ENCODE measurements at places on chromosomes 1 and 21. TPM values are rescaled to one million over a fixed set of nuclear protein-coding genes. Genes with fewer than 3 reads are reported as not detected.

Gene CAMK2N1
- total RNA-seq, result 0.29 TPM

DNA sequence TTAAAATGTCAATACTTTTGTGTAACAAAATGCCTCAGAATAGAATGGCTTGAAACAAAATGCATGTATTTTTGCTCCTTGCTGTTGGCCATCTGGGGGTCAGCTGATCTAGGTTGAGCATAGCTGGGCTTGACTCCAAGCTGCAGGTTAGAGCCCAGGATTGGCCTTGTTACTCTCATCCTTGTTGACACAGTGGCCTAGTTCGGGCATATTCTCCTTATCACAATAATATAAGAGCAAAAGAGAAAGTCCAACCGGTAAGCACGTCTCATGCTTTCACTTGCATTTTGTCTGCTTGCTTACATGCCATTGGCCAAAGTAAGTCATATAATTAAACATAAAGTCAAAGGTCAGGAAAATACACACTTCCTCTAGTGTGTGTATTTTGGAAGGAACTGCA is 456.2 kb downstream of the KCNT2 start:
- no peak overlapping the region for H3K4me3 ChIP-seq
- DNase-seq, result no peak
- no peaks in the 10 kb centered on the region for H3K27me3 ChIP-seq
- no peak overlapping the region for H3K27ac ChIP-seq
- H3K4me1 ChIP-seq, result no peaks in the 10 kb centered on the region

DNA sequence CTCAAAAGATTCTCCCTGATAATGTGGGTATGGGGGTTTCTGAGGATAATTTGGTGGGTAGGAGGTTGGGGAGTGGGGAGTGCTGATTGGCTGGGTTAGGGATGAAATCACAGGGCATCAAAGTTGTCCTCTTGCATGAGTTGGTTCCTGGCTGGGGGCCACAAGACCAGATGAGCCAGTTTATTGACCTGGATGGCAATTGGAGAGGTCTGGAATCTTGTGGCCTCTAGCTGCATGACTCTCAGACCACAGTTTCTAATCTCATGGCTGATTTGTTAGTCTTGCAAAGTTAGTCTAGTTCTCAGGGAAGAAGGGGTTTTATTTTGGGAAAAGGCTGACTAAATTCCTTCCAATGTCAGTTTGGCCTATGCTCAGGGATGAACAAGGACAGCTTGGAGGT is 3.3 kb upstream of the GBP1 start:
- H3K4me3 ChIP-seq, result no peak overlapping the region
- no peak for DNase-seq
- H3K27ac ChIP-seq, result peak overlapping the region; percentile 43
- H3K27me3 ChIP-seq, result no peaks in the 10 kb centered on the region
- H3K36me3 ChIP-seq, result peaks cover 17% of the 10 kb centered on the region

DNA sequence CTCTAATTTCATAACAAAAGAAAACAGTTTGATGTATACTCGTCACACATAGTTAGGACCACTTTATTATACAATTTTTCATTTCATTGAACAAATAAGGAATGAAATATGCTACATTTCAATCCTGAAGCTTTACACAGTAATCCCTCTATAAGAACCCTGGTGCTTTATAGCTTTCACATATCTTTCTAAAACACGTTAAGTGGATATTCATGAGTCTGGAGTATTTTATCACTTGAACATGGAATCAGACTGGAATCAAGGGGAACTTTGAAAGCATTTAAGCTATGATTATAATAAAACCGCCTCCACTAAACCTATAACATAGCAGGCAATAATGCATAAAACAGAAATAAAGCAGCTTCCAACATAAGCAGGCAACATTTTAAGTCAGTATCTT is 476.6 kb downstream of the COL11A1 start:
- H3K27ac ChIP-seq, result no peak overlapping the region
- no peaks in the 10 kb centered on the region for H3K4me1 ChIP-seq
- H3K36me3 ChIP-seq, result no peaks in the 10 kb centered on the region
- H3K27me3 ChIP-seq, result no peaks in the 10 kb centered on the region
- no peak overlapping the region for H3K4me3 ChIP-seq

DNA sequence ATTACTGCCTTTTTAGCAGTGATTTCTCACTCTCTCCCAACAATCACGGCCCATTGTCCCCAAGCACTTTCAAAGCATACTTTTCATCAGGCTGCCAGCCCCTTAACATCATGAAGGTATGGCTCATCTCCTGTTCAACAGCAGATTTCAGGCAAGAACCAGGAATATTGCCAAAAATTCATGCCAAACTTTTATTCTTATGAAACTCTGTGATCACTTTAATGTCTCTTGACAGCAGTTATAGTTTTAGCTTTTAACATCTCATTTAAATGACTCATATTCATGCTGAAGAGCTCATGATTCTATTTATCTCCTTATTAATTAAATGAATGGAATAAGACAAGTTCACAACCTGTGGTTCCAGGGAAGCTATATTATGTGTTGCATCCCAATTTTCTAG is 235.1 kb downstream of the GRIK1 start:
- H3K27me3 ChIP-seq, result no peaks in the 10 kb centered on the region
- no peak overlapping the region for H3K27ac ChIP-seq
- no peaks in the 10 kb centered on the region for H3K4me1 ChIP-seq
- no peak overlapping the region for H3K4me3 ChIP-seq
- DNase-seq, result no peak

Gene TTC4
- 21.6 TPM for total RNA-seq

Gene MCOLN3
- 1.6 TPM for total RNA-seq

- H3K4me1 ChIP-seq, result no peaks in the 10 kb centered on the region
- DNase-seq, result no peak
- no peak overlapping the region for H3K27ac ChIP-seq
- H3K4me3 ChIP-seq, result no peak overlapping the region
- H3K27me3 ChIP-seq, result no peaks in the 10 kb centered on the region
Observed at GRCh38 chr1:195898924-195899323, 709.3 kb downstream of the KCNT2 start.

DNA sequence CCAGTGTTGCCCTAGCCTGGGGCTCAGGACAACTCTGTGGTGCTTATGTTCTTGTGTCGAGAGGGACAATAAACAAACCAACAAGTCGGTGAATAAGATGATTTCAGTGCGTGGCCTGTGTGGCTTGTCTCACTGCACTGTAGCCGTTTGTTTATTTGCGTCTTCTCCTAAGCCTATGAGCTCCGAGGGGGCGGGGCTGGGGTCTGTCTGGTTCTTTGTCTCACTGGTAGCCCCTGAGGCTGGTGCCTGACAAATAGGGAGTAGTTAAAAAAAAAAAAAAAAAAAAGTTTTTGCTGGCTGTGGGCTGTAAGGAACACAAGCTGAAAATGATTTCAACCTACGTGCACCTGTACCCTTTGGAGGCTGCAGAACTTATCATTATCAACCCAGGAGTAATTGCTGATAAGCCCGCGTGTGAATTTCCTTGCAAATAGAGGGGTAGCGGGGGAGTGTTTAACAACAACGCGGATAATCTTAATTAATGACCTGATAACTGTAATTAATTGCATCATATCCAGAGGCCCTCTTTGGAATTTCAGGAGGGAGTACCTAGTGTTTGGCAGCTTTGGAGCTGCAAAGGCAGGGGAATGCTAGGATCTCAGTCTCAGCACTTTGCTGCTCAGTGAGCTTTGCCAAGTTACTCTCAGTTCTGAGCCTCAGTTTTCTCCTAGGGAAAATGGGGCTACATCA is 925 bp upstream of the ARHGEF10L start:
- peaks cover 32% of the 10 kb centered on the region for H3K27me3 ChIP-seq
- no peak overlapping the region for H3K27ac ChIP-seq
- no peak overlapping the region for H3K4me3 ChIP-seq
- DNase-seq, result no peak

- peaks cover 32% of the 10 kb centered on the region for H3K4me1 ChIP-seq
- no peak for DNase-seq
- H3K36me3 ChIP-seq, result peaks cover 13% of the 10 kb centered on the region
Observed at GRCh38 chr1:54318246-54318814, 87.9 kb downstream of the SSBP3 start.

DNA sequence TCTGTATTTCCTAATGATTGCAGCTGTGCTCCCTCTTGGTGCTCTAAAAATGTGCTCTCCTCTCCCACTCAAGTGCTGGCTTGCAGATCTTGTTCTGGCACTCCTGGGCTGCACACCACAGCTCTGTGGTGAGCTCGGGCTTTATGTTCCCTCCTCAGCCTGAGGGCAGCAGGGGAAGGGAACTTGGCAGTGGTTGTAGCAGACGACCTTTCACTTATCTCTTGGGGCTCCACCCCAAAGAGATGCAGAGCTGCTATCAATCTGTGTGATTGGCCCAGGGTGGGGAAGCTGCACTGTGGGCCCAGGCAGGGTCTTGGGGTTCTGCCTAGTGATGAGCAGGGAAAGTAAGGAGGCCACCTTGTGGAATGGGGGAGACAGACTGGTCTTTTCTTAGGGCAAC is 143.5 kb upstream of the GORAB start:
- H3K27me3 ChIP-seq, result no peaks in the 10 kb centered on the region
- DNase-seq, result no peak
- no peaks in the 10 kb centered on the region for H3K36me3 ChIP-seq
- no peaks in the 10 kb centered on the region for H3K4me1 ChIP-seq
- H3K4me3 ChIP-seq, result no peak overlapping the region

- no peak overlapping the region for H3K27ac ChIP-seq
- no peak overlapping the region for H3K4me3 ChIP-seq
- H3K4me1 ChIP-seq, result peaks cover 16% of the 10 kb centered on the region
- no peaks in the 10 kb centered on the region for H3K36me3 ChIP-seq
Observed at GRCh38 chr21:43323244-43324005, 103.5 kb downstream of the SIK1 start.

Gene LCE1F
- total RNA-seq, result not detected

DNA sequence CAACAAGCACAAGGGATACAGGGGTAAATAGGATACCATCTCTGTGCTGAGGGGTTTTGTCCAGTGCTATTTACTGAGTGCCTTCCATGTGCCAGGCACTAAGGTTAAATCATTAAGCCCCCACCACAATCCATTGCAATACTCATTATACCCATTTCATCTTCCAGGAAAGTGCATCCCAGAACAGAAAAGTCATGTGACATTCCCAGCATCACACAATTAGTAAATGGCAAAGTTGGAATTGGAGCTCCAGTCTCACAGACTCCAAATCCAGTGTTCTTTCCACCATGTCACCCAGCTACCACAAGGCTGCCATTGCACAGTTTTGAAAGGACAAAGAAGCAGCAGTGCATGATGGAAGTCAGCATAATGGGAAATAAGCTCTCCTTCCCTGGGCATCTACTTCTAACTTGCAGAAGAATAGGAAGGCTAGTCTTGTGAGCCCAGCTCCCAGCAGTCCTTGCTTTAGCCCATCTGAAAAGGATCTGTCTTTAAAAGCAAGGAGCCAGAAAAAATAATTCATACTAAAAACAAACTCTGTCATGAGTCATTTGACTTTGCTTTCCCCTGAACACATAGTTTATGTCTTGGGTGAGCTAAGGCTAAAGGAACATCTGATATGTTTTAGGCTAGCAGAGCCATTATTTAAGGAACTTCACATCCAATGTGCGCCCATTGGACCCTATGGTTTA is 111.4 kb upstream of the HOOK1 start:
- no peak overlapping the region for H3K4me3 ChIP-seq
- H3K27me3 ChIP-seq, result no peaks in the 10 kb centered on the region
- H3K4me1 ChIP-seq, result peaks cover 11% of the 10 kb centered on the region
- no peak overlapping the region for H3K27ac ChIP-seq
- no peaks in the 10 kb centered on the region for H3K36me3 ChIP-seq
- DNase-seq, result no peak

Gene UBIAD1
- 33.7 TPM for total RNA-seq

- no peak for DNase-seq
- no peak overlapping the region for H3K4me3 ChIP-seq
- peaks cover 10% of the 10 kb centered on the region for H3K4me1 ChIP-seq
- H3K27ac ChIP-seq, result no peak overlapping the region
Observed at GRCh38 chr1:37448185-37448584, 26.2 kb upstream of the ZC3H12A start.

DNA sequence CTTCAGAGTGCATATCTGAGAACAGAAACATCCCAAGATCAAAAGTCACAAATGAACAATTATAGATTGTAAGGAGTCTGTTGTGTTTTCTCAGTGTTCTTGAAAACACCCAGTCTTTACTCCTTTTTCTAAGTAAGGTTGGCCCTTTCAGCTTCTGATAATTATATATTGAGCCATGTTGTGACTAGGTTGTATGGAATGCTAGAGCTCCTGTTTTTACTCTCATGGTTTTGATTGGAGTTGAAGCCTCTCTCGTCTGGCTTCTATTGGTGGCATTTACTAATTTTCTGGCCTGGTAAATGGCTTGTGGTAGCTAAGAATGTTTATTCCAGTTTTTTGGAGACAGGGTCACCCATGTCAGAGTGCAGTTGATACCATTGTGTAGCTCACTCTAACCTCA is 84.7 kb downstream of the NDUFS5 start:
- no peak for DNase-seq
- no peak overlapping the region for H3K27ac ChIP-seq
- no peak overlapping the region for H3K4me3 ChIP-seq
- no peaks in the 10 kb centered on the region for H3K36me3 ChIP-seq
- H3K27me3 ChIP-seq, result peaks cover 2% of the 10 kb centered on the region

DNA sequence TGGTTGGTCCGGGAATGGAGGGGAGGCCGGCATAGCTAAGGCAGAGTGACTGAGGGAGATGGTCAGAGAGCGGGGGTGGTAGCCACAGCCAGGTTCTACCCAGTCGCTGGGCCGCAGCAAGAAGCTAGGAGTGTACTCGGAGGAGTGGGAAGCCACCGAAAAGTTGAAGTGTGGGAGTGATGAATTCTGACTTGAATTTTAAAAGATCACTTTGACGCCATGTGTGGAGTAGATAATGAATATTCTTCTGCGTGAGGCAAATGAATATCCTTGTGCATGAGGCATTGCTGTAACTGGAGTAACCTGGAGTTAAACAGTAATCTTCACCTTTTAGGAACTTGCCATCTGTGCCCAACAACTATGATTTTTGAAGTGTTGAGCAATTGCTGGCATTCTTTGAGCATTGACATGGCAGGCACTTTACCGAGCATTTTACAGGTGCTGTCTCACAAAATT is 6.9 kb downstream of the CTPS1 start:
- H3K36me3 ChIP-seq, result peaks cover 83% of the 10 kb centered on the region
- no peak for DNase-seq
- no peak overlapping the region for H3K4me3 ChIP-seq
- no peaks in the 10 kb centered on the region for H3K27me3 ChIP-seq
- H3K27ac ChIP-seq, result no peak overlapping the region
- H3K4me1 ChIP-seq, result peaks cover 28% of the 10 kb centered on the region

DNA sequence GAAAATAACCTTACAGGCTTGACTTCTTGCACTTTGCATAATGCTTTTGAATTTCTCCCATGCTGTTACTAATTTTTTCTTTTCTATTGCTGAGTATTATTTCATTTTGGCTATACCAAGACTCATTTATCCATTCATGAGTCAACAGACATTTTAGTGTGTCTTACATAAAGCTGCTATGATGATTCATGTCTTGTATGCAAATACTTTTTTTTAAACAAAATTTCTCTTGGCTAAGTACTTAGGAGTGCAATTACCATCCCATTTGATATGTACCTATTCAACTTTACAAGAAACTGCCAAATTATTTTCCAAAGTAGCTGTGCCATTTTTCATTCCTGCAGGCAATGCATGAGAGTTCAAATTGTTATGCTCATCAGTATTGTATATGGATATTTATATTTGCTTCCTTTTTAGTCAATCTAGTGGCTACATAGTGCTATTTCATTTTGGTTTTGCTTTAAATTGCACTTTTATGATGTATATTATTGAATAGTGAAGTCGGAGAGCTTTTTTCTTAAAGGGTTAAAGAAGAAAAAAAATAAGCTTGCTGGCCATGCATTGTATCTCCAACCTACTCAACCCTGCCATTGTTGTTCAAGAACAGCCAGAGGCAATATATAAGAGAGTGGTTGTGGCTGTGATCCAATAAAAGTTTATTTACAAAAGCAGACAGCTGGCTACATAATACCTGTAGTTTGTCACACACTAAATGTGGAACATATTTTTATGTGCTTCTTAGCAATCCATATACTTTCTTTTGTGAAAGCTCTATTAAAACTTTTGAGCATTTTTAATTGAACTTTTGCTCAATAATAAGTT is 862.8 kb downstream of the KCNT2 start:
- no peaks in the 10 kb centered on the region for H3K36me3 ChIP-seq
- no peaks in the 10 kb centered on the region for H3K27me3 ChIP-seq
- no peak overlapping the region for H3K27ac ChIP-seq
- no peak overlapping the region for H3K4me3 ChIP-seq
